ENCODE measurements at places on chromosomes 5 and 9. TPM values are rescaled to one million over a fixed set of nuclear protein-coding genes. Genes with fewer than 3 reads are reported as not detected.

DNA sequence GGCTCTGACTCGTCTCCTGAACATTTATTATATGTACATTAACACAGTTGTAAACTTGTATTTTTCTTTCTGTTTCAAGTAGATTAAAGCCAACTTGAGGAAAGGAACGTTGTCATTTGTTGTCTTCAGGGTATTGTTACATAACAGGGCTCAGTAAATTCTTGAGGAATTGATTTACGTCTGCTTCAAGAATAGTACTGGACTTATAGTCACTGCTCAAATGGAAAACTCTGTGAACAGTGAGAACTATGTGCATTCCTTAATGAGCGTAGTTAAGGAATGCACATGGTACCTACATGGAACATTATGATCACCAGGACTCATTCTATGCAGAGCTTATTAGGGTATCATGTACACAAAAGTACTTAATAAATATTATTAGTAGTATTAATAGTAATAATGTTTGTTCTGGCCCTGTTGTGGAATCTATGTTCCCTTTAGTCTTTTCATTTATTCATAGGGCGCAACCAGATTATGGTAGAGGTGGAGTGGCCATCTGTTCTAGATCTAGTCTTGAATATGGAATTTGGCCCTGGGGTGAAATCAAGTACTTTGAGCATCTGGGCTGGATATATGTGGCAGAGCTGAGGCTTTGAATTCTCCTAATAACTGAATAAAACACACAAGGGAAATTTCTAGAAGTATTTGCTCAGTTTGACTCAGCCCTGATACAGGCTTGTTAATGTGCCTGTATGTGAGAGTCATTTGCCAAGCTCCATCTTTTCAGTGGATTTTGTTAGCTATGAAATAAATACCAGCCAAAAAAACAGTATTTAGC, 108.6 kb upstream of the SH3GL2 start:
- DNase-seq: no peak

- DNase-seq: no peak
Measured at GRCh38 chr5:111517853-111518501, 5.6 kb upstream of the STARD4 start.

- no peak for DNase-seq
Measured at GRCh38 chr9:87605676-87606075, 108.0 kb downstream of the DAPK1 start.

DNA sequence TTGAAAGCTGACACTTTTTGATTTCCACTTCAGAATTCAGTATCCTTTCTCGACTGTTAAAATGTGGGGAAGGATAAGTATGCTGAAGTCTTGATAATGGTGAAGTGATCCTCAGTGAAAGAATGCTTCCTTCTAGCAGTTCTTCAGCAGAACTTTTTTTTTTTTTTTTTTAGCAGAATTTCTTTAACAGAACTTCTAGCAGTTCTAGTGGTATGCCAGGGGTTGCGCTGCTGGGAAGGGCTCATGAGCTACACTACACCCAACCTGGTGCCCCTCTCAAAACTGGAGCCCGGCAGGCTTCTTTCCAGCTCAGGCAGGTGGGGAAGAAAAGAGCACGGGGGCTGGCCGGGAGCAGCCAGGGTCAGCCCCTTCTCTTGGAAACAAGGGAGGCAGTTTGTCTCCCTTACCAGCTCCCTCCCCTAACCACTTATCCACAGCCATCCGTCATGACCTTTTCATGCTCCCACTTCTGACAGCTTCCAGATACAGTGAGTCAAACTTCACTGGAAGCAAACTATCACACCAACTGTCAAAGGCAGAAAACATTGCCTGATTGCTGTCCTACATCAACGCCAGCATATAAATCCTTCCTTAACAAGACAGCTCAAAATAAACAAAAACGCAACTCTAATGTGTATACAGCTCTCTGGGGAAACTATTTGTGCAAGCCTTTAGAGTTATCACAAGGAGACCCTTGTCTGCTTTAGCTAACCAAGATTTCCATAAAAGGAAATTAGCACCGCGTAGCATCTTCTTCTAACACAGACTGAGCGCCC, 211.5 kb downstream of the GAPVD1 start:
- DNase-seq: no peak

- no peak for DNase-seq
Measured at GRCh38 chr5:73983644-73984043, 357.6 kb downstream of the ARHGEF28 start.

DNA sequence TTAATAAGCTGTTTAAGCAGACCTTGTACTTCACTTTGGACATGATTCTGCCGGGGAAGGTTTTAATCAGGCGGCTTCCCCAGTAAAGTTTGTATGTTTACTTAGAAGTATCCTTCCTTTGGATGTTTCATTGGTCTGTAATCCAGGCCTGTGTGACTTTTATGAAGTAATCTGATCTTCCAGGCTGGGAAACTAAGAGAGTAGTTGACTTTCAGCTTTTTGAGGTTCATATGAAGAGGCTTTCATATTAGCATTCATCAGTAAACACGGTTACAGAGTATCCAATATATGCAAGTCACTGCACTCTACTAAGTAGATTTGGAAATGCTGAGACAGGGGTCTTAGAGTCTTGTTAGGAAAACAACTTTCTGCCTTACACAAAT, 1.1 kb downstream of the DNAJC21 start:
- DNase-seq: no peak

NKD2 gene
- 0.47 TPM for total RNA-seq

DNA sequence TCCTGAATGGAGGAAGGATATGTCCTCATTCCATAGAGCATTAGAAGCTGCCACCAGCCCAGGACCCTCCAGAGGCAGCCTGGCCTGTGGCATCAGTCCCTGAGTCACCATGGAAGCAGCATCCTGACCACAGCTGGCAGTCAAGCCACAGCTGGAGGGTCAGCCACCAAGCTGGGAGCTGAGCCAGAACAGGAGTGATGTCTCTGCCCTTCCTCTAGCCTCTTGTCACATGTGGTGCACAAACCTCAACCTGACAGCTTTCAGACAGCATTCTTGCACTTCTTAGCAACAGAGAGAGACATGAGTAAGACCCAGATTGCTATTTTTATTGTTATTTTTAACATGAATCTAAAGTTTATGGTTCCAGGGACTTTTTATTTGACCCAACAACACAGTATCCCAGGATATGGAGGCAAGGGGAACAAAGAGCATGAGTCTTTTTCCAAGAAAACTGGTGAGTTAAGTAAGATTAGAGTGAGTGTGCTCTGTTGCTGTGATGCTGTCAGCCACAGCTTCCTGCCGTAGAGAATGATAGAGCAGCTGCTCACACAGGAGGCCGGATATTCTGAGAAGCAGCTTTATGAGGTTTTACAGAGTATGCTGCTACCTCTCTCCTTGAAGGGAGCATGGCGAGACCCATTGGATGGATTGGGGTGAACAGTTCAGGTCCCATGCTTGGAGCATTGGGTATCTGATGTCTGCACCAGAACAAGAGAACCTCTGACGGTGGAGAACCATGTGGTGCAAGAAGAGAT, 13.0 kb upstream of the CYFIP2 start:
- DNase-seq: no peak

- peak; percentile 54 for DNase-seq
Measured at GRCh38 chr9:131734165-131734610, 5.7 kb downstream of the RAPGEF1 start.

DNA sequence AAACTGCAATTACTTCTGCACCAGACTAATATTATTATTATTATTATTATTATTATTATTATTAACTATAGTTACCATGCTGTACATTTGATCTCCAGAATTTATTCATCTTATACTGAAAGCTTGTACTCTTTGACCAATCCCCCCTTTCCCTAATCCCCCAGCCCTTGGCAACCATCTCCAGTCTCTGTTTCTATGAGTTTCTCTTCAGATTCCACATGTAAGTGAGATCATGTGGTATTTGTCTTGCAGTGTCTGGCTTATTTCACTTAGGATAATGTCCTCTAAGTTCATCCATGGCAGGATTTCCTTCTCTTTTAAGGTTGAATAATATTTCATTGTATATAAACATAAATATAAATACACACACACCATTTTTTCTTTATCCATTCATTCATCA, 287.0 kb upstream of the DAB2 start:
- no peak for DNase-seq

STPG3 gene
- total RNA-seq: not detected

FCHO2 gene
- 36.5 TPM for total RNA-seq

DNA sequence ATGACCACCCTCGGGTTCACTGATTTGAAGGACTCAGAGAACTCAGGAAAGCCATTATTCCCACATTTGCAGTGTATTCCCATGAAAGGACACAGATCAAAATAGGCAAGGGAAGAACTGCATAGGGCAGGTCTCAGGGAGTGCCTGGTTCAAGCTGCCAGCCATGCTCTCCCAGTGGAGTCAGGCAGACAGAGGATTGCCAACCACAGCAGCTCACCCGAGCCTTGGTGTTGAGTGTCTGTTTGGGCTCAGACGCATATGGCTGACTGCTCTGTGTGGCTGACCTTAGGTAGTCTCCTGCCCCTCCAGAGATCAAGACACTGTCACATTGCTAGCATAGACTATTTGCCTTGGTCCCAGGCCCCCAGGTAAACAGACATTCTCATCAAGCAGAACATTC, 115.8 kb upstream of the OTULINL start:
- no peak for DNase-seq

DNA sequence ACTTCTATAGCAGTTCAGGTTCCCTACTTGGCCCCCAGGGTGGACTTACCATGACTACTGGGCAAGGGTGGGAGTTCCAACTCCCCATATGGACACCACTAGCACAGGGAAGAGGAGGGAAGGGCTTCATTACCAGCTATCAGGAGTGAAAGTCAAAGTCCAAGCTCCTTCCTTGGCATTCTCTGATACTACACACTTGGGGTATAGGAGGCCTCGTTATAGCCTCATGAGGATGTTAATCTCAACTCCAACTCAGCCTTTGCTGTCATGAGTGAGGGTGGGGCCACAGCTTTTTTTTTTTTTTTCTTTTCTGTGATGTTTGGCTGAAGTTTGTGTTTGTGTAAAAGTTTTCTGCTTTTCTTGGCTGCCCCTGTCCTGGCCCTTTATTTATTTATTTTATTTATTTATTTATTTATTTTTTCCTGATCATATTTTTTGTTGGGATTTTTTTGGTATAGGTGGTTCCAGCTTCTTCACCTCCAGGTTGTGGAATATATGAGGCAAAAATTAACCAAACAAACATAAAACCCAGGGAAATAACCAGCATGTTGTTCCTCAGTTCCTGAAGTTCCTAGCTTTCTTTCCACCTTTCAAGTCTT, 8.7 kb downstream of the GARIN3 start:
- no peak for DNase-seq

C9orf153 gene
- total RNA-seq: not detected

IL4 gene
- not detected for total RNA-seq

- no peak for DNase-seq
Measured at GRCh38 chr9:12538842-12539579, 154.2 kb upstream of the TYRP1 start.

- DNase-seq: no peak
Measured at GRCh38 chr9:109238655-109239054, 71.6 kb upstream of the FRRS1L start.

FOXD4L4 gene
- total RNA-seq: 1.8 TPM

- DNase-seq: no peak
Measured at GRCh38 chr9:36151316-36152210, 15.0 kb downstream of the GLIPR2 start.

TCF7 gene
- 16.8 TPM for total RNA-seq

ZNF483 gene
- not detected for total RNA-seq

- DNase-seq: no peak
Measured at GRCh38 chr5:141354900-141355469, at the start of gene PCDHGA4. Gene PCDHGA4 (plus strand): TSS chr5:141355021. CDS start chr5:141355108, 87 bp downstream.

GFPT2 gene
- total RNA-seq: 0.12 TPM

DNA sequence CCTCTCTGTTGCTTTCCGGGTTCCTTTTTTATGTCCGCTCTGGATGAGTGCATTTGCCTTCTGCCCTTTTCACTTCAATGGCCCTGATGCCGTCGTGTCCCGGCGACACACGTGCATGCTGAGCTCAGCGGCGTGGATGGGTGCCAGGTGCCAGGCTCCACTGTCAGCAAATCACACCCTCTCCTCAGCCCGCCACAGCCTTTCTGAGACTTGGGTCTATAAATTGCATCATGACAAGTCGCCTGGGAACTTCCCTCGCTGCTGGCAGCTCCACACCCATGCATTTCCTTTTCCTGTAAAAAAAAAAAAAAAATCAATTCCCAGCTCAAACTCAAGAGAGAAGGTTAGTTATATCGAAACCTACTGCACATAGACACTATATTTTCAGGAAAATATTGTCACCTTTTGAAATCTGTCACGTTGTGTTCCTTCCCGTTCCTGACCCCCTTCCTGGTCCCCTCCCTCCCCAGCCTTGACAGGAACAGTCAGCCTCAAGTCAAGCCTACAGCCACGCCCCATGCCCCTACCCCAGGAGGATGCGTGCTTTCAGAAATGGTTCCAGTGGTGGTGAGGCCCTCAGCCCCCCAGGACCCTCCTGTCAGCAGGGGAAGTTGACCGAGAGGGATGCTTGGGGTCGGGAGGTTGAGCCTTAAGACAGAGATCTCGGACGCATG, 110.3 kb upstream of the PTCH1 start:
- peak; percentile 17 for DNase-seq

GRCh38 chr5:94228791-94229190, 389.6 kb downstream of the KIAA0825 start:
- DNase-seq: peak; percentile 72

GRCh38 chr5:159310511-159310910, 19.8 kb downstream of the IL12B start:
- DNase-seq: peak; percentile 36

PCDHGA4 gene
- 0.07 TPM for total RNA-seq

GRCh38 chr9:93280661-93281259, 96.8 kb downstream of the WNK2 start:
- DNase-seq: no peak

GRCh38 chr9:21546949-21547348, 64.8 kb upstream of the IFNE start:
- DNase-seq: no peak

NRG2 gene
- total RNA-seq: 3.1 TPM

DNA sequence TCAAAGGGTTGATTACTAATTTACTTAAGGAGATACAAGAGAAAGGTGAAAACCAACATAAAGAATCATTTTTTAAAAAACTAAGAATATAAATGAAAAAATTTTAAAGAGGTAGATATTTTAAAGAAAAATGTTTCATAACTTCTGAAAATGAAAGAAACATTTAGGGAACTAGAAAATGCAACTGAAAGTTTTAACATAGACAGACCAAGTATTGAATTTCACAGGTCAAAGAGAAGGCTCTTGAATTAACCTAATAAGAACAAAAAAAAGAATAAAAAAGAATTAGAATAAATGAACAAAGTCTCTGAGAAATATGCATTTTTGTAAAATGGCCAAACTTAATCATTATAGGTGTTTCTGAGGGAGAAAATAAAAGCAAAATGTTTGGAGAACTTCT, 16.1 kb upstream of the FAM174A start:
- DNase-seq: no peak

- DNase-seq: no peak
Measured at GRCh38 chr9:99106044-99106375, 1.1 kb downstream of the TGFBR1 start.

- no peak for DNase-seq
Measured at GRCh38 chr9:34576597-34577399, 12.7 kb downstream of the CNTFR start.

GRCh38 chr5:84430079-84430478, 45.4 kb upstream of the EDIL3 start:
- no peak for DNase-seq

CATSPER3 gene
- total RNA-seq: 1.4 TPM

GRCh38 chr5:135423146-135423845, 23.9 kb downstream of the DCANP1 start:
- no peak for DNase-seq

CCNJL gene
- total RNA-seq: 13.2 TPM

- no peak for DNase-seq
Measured at GRCh38 chr5:42655982-42656650, 100.5 kb upstream of the CCDC152 start.

C5orf34 gene
- 6.9 TPM for total RNA-seq

FGF18 gene
- total RNA-seq: 0.61 TPM
